Stimulated activated CD4-positive, alpha-beta T cell treated with anti-CD3 and anti-CD28 coated beads, Interleukin-2, amount 100 ng/mL, for 4 hours (primary cell): ENCODE measurements at places on chromosomes 2 and 18.
A peak's percentile ranks its signal among the peaks of the same experiment; 100 is the strongest.

DNA sequence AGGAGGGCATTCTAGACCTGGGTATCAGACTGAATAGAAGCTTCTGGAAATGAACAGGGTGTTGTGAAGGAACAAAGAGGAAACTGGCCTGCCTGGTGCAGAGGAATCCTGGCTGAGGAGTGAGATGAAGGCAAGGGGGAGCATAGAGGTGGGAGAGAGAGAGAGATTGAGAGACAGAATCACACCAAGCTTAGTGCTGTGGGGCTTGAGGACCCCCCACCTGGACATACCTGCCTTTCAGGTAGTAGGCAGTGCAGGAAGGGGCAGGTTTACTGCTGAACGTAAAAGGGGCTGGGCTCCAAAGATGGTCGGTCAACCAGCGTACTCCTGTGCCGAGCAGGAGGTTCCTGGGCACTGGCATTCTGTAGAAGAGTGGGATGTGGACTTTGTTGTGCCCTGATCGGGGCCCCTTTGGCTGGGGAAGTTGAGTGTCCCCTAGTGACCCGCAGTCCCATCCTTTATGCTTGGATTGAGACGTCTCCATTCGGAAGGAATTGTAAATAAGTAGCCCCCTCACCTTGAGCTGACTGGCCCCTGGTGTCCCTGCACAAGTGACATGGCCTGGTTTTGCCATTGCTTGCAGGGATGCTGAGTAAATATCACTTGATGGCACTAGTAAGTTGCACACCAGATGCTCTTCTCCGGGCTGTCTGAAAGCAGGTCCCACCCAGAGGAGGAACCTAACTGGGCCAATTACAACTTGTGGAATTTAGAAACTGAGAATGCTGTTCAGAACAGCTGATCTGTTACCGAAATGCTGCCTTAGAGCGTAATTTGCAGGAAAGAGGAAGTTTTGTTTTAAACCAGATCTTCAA, 1.4 kb downstream of the UBE2F start:
- DNase-seq: peak; percentile 43

DNA sequence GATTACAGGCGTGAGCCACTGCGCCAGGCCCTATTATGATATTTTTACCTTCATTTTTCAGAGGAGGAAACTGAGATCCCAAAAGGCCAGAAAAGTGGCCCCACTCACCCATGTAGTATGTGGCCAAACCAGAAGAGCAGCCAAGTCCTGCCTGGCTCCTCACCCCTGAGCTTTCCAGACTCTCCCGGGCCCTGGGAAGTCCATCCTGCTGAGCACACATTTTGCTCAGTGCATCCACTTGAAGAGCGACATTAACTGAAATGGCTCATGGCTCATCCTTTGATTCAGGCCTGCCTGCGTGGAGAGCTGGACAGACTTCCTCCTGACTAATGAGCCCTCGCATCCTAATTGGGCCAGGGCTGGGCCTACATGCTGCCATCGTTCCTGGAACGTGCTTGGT, 9.5 kb upstream of the NGEF start:
- no peak for DNase-seq

GRCh38 chr2:98311771-98312545, 34.3 kb upstream of the CNGA3 start:
- no peak for DNase-seq

- DNase-seq: no peak
Observed at GRCh38 chr18:75477900-75478299, 50.4 kb upstream of the SMIM21 start.

DNA sequence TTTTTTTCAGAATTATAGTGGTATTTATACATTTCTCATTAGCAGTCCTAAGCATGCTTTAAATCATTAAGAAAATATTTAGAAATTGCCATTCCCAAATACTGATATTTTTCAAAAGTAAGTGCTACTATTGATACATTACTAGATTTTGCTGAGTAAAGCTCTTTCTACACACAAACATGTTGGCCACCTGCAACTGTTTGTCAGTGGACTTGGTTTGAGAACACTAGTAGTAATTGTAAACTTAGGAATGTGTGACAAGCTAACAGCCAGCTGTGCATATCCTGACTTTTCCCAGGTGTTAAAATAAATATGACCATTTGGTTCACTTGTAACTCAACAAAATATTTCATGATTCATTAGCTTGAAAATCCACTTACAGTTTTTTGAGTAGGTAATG, 103.1 kb downstream of the MSTN start:
- no peak for DNase-seq

GRCh38 chr2:72236445-72237067, 88.9 kb upstream of the CYP26B1 start:
- no peak for DNase-seq

DNA sequence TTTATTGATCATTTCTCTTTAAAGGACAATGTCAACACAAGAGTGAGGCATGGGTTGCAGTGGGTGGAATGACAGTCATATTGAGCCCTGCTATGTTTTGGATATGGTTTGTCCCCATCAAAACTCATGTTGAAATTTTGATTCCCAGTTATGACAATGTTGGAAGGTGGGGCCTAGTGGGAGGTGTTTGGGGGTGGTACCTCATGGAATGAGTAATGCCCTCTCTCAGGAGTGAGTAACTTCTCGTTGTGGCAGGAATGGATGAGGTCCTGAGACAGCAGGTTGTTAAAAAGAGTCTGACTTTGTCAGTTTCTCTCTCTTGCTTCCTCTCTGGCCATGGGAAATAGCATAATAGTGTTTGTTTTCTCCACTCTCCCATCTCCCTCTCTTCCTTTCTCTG, 345.3 kb downstream of the DCC start:
- no peak for DNase-seq

DNA sequence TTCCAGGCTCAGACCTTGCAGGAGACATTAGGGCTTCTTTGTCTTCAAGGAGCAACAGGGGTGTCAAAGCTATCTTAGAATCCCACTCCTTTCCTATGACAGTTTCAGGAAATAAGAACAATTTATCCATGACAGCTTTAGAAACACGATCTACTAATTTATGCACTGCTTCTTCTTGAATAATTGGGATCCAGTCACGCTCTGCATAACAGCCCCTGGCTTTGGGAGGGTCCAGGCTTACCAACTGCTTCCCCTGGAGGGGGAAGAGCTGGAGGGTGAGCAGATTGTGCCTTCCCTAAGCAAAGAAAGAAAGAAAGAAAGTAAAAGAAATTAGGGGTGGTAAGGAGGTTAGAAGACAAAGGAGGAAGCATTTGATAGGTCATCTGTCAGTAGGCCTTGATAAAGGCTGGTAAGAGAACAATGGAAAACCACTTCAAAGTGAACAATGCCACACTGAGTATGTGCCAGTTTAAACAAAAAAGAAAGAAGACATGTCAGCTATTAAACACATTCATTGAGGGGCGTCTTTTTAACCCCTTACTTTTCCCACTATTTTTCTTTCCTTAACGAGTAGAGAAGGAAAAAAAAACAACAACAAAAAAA, 327.6 kb downstream of the DCC start:
- no peak for DNase-seq

DNA sequence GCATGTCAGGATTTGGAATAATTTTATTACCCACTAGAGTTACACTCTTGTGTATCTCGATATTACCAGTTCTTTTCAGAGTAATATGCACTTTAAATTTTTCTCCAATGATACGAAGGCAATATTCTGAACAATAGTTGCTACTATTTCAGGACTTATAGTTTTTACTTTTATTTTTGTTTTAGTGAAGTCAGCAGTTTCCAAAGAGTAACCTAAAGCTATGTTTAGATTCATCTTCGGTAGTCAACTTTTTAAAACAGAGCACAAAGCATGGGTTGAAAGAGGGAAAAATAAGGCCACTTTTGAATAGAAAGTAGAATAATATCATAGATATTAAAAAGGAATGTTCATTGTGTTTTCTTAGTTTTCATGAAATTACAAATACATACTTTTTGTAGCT, 532.7 kb downstream of the CPS1 start:
- DNase-seq: no peak

GRCh38 chr2:218329027-218329825, 27.4 kb upstream of the CATIP start:
- no peak for DNase-seq

GRCh38 chr2:96142217-96143113, 2.8 kb downstream of the DUSP2 start:
- DNase-seq: peak; percentile 74

- DNase-seq: no peak
Observed at GRCh38 chr2:41727152-41727551, 320.7 kb upstream of the PKDCC start.

GRCh38 chr2:949384-950079, 1.1 kb upstream of the SNTG2 start:
- DNase-seq: no peak

DNA sequence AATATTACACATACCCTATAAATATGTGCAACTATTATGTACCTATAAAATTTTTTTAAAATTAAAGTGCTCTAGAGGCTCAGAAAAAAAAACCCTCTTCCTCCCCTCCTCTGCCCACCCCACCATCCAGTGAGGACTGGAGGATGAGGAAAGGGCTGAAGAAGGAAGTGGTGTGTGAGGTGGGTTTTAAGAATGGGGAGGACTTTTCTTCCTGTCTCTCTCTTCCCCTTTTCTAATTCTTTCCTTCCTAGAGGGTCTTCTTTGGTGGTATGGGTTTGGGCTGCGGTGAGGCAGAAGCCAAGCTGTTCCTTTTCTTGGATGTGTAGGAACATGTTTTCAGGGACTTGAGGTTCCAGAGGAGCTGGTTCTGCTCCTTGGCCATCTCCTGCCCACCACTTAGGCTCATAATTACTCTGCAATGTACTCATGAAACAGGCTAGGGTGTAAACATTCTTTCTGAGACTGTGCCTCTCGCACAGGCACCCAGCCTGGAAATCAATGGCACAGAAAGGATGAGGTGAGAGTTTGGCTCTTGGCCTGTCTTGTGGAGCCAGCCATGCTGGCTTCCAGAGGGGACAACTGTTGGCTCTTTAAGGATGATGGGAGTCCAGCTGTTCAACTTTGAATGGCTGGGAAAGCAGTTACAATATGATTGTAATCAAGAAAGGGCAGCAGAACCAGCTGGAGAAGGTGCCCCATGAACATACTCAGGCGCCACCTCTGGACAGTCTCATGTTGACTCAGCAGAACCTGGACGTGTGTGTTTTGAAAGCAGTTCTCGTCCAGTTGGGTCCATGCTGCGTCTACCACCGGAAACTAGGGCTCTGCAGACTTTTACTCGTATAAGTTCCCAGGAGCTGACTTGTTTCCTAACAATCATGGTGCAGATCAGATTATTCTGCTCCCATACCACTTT, 38.3 kb downstream of the IL1RL2 start:
- no peak for DNase-seq

DNA sequence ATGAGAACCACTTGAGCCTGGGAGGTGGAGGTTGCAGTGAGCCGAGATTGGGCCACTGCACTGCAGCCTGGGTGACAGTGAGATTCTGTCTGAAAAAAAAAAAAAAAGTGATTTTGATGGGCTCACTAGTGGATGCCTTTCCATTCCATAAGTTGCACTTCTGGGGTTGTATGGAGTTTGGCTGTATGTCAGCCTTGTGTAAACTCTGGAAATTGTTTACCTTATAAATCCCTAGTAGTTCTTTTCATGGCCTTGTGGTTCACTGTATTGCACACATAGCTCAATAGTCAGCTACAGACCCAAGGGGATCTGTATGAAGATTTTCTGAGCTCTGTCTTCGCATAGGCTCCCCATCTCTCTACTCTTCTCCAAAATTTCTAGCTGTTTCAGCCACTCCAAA, 131.9 kb downstream of the SOX11 start:
- DNase-seq: no peak

DNA sequence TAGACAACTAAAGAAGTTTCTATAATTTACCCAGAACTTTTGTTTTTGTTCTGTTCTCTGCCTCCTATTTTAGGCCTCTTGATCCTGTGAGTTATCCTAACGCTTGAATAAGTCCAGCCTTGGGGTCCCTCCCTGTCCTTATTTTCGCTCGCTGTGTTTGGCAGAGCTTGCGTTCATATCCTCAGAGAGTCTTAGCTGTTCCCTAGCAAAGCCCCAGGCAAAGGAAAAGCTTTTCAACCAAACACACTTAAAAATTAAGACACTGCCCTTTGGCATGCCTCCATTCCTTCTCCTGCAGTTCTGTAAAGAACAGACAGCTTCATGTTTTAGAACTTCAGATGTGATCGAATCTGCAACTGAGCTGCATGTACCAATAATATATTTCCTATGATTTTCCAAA, 517.2 kb downstream of the SUCLG1 start:
- no peak for DNase-seq

- DNase-seq: no peak
Observed at GRCh38 chr2:40480073-40480472, 28.2 kb upstream of the SLC8A1 start.

DNA sequence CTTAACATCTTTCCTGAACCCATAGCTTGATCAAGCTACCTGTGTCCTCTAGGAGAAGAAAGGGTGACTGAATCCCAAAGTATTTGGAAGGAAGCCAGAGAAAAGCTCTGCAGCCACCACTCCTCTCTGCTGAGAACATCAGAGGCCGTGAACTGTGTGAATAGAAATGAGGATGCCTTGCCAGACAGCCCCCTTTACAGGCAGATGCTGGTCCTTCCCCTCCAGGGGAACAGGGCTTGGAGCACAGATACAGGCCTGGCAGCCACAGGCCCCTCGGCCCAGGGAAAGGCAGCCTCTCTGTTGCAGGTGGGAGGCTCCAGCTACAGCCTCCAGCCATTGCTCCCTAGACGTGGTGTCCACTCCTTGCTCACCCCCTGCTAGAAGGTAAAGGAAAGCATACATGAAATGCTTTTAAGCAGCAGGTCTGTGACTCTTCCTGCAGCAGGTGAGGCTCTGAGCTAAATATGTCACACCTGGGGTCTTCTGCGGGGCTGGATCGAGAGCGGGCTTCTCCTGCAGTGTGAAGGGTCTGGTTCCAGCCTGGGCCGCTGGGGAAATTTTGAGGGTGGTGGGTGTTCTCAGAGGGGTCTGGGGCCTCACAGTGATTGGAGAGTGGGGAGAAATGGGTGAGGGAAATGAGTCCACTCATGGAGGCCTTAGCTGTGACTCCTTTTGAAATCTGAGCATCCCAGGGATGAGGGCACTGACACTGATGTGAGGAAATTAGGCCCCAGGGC, 234.0 kb downstream of the KLHL29 start:
- DNase-seq: no peak

DNA sequence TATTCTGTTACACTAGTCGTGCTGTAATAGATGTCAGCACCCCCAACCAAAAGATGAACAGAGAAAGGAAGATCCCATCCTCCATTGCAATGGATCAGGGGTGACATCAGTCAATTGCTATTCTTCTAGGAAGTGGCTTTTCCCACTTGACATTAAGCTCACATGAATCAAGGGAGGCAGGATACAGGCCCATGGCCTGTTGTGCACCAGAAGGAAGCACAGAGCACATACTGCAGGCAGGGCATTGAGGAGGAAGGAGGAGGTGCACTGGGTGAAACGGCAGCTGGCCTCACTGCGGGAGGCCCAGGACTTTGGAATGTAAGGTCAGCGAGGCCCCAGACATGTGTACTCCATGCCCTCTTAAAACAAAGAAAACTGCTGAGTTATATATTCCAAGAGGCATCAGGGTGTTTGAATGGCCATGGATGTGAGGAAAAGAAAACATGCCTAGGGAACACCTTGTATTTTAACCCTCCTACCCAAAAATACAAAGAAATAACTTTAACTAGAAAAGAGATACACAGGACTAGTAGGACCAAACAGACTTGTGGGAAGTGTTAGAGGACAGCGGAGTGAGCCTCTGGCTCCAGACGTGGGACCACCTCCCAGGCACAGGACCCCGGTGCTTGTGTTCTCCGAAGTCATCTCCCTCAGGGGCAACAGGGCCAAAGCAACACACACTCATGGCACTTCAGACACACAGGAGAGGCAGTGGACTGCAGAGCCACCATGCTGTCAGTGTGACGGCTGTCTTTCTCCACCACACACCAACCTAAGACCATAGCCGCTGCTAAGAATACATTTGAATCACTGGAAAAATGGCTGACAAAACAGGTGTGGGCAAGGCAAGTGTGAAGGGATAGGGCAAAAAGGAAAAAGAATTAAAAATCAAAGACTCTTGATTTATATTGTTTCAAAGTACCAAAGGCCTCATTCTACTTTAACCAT, 51.4 kb upstream of the RIOK3 start:
- DNase-seq: no peak
